Pons (tissue), 1 donor: ENCODE measurements at places on chromosomes 7 and 10.

DNA sequence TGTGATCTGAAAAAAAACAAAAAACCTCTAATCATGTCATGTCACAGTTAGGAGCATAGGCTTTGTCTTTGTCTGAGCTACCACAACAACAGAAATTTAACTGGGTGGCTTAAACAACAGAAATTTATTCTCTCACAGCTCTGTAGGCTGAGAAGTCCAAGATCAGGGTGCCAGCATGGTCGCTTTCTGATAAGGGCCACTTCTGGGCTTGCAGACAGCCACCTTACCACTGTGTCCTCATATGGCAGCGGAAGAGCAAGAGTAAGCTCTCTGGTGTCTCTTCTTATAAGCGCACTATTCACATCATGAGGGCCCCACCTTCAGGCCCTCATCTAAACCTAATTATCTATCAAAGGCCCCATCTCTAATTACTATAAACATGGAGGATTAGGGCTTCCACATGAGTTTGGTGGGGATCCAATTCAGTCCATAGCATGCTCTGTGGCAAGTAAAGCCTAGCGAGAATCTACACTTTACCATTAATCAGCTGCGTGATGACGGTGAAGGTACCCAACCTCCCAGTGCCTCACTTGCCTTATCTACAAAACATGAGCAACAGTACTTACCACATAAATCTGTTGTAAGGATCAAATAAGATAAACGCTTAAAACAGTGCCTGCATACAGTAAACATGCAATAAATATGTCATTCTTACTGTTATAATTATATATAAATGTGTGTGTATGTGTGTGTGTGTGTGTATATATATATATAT, 17.3 kb downstream of the ZNF438 start:
- no peak for DNase-seq

DNA sequence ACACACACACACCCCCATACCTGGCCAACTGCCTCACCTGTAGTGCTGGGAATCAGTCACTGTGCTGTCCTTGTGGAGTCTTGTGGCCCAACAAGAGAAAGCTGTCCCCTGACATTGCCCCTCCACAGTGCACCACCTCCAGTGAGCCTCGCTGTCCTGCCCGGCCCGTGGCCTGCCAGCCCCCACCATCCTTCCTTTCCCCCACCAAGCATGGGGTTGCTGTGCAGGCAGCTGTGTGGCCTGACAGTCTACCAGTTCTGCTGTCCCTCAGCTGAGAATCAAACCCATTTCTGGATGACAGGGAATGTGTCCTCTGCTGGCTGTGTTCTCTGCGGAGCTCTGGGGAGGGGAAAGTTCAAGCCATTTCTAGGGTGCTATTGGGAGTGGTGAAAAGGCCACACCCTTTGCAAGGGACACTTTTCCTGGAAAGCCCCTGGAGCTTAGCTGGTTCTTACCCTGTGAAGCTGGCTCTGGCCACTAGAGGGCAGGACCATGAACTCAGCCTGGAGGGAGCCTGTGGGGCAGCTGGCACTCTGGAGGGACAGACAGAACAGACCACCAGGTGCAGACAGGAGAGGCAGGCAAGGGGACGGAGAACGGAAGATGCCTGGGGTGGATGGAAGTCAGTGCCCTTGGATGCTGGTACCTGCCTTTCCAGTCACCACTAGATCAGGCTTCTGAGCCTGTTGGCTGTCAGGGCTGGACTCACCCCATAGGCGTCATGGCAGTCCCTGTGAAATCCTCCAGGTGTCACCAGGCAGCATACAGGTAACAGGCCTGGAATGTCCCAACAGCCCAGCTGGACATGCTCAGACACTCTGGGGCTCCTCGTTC, 10.5 kb upstream of the MTPAP start:
- peak; percentile 42 for DNase-seq

GRCh38 chr7:29177963-29178600, 16.5 kb upstream of the CHN2 start:
- DNase-seq, result peak; percentile 85

GRCh38 chr10:18402853-18403252, 248.5 kb downstream of the NSUN6 start:
- DNase-seq, result no peak

- DNase-seq, result no peak
Observed at GRCh38 chr10:132669208-132669861, 116.6 kb downstream of the NKX6-2 start.

GRCh38 chr10:60549686-60550085, 160.0 kb upstream of the ANK3 start:
- no peak for DNase-seq

DNA sequence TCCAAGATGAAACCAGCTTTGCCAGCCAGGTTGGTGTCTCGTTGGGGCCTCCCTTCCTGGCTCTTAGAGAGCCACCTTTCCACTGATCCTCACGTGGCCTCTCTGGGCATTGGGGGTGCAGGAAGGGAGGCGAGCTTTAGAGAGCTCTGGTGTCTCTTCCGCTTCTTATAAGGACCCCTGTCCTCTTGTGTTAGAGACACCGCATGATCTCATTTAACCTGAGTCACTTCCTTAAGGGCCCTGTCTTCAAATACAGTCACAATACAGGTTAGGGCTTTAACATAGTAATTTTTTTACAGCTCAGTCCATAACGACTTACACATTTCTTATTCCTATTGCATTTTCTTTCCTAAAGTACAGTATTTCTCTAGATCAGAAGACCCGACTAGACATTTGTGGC, 535.8 kb downstream of the SDK1 start:
- DNase-seq, result no peak

DNA sequence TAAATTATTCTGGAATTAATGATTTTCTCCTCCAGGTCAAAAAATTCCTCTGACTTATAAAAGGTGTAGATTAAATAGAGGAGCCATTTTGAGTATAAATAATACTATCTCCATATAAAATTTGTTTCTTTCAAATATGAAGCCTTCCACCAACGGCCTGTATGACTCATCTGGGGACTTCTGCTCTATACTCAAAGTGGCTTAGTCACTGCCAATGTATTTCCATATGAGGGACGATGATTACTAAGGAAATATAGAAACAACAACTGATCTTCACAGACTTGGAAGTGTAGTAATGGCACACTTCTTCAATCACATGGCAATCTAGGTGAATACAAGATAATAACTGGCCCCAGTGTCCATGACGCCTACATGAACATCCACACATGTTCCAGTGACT, 335.6 kb upstream of the HGF start:
- DNase-seq, result no peak

DNA sequence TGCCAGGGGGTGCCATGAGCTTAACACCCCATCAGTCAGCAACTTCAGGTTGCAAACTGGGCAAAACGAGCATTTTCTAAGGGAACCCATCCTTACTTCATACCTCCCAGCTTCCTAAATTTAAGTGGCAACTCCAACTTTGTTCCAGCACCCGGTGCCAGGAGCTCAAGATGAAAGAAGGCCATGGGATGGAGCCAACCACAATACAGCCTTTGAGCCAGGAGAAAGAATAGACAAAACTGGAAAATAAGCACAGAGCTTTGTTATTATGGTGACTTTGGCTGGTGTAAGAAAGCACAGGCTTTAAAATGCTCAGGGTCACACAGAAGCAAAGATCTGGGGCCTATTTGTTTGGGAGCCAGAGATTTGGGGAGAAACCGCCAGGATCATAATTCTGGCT, 388.7 kb upstream of the MGMT start:
- DNase-seq, result peak; percentile 39

GRCh38 chr10:61869774-61870525, 31.5 kb upstream of the ARID5B start:
- DNase-seq, result no peak

DNA sequence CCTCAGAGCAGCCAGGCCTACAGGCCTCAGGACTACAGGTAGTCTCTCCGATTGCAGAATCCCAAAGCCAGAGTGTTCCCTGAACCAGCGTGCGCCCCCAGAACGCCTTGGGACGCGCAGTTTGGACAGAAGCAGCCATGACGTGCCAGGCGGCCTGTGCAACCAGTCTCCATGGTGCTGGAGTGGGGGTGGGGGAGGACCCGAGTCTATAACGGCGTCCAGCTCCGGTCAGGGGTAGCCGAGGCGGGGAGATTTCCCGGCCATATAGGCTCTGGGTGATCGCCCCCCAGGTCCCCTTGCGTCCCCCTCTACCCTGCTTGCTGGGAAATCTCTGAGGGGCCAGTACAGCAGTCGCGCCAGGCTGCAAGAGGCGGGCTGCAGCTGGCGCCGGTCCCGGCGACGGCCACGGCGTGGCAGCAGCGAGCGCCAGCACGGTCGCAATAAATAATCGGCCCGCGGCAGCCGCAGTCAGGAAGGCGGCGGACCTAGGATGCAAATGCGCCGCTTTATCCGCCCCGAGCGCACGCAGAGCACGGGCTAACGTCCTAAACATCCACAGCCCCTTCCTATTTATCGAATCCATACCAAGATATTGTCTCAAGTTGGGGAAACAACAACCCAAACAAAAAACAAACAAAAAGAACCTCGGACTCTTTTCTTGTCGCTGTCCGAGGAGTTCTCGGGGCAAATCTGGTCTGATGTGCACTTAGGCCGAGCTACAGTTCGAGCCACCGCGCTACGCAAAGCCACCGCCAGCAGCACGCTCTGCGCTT, 1.6 kb downstream of the HOXA3 start:
- DNase-seq, result peak; percentile 26

DNA sequence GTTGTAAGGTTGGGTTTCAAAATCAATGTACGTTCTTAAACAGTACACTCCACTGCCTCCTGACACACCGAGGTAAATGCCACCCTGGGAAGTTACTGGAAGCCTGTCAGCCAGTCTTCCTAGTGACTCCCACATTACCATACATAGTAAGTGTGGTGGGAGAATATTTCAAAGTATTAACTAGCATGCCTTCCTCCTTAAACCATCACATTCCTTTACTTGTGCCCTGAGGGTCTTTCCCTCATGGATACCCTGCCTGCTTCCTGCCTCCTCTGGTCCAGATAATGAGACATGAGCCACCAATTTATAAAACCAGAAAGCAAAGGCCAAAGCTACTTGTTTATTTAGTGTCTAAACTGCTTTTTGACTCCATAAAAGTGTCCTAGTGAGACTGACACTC, 23.3 kb upstream of the SORCS3 start:
- no peak for DNase-seq

DNA sequence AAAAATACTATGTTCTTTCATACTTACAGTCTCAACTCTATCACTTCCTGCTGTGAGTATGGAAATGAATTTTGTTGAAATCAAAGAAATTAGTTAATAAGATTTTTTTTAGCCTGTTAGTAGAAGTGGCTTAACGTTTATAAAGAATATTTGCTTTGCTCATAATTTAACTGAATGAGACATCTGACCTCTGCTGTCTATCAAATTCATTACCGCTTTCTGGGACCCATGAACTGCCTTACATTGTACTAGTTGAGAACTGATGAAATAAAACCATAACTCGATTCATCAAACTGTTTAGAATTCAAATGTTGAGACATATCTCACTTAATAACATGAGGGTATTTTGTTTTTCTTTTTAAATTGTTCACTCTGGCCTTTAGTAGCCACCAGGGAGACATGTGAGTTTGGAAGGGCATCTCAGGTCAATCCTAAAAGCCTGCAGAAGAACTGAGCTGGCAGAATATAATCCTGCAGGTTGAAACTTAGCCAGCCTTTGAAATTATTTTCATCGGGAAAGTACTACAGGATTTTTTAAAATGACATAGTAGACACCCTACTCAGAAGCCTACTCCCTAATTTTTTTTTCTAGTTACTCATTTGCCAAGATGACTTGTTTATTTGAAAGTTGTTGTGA, 78.7 kb downstream of the KIAA1217 start:
- no peak for DNase-seq

DNA sequence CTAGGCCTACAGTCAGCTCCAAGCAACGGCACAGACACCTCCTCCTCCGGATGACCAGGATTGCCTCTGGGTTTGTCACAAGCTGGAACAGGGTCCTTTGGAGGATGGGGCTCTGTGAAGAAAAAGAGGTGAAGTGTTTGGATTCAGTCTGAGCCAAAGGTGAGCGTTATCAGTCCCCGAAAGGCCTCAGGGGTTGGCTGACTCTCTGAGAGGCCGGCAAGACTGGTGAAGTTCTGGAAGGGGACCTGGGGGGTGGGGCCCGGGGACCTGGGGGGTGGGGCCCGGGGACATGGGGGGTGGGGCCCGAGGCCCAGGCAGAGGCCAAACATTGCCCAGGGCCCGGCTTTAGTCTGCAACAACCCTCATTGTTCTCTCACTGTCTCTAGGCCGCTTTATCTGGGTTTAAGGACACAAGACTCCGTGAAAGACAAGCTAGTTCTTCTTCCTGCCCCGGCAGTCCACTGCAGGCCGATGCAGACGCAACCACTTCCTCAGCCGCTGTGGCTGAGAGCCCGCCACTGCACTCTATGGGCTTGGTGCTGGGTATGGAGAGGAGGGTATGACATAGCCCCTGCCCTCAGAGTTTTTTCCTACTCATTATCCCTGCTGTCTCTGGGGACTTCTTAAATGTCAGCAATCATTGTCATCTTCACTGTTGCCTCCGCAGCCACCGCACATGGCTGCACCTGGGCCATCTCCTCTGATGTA, 27.4 kb upstream of the PSAP start:
- DNase-seq, result no peak

DNA sequence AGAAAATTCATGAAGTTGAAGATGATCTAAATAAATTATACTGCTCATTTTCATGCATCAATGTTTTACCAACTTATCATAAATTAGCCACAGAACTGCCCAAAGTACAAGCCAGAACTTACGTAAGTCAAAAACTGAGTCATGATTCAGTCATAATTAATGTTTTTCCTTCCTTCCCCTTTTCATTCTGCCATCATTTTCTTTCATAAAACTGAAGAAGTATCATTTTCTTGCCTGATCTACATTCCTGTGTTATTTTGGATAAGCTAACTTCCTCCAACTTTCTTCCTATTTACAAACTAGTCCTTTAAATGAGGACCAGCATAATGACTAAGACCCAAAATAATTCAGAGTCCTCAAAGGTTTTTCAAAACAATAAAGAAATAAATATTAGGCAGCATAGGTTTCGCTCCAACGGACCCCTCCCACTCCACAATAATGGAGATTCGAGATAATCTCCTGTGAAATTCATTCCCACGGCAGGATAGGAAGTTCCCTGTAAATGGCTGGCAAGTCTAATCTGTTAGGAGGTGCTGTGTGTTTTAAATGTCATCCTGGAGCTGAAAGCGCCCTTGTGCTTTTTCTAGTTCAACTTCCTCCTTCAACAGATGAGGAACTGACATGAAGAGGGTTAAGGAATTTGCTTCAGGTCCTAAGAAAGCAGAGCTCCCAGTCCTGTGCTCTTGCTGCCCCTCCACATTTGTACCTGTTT, 218.9 kb downstream of the DOCK4 start:
- peak; percentile 82 for DNase-seq

GRCh38 chr10:93383562-93383981, 98.6 kb downstream of the MYOF start:
- no peak for DNase-seq

- no peak for DNase-seq
Observed at GRCh38 chr7:70489813-70490212, 642.1 kb upstream of the GALNT17 start.

GRCh38 chr10:116737627-116738327, 4.6 kb downstream of the HSPA12A start:
- DNase-seq, result peak; percentile 54
